Activated CD8-positive, alpha-beta memory T cell treated with anti-CD3 and anti-CD28 coated beads for 1 hour (primary cell): ENCODE measurements at places on chromosomes 7 and 10.

DNA sequence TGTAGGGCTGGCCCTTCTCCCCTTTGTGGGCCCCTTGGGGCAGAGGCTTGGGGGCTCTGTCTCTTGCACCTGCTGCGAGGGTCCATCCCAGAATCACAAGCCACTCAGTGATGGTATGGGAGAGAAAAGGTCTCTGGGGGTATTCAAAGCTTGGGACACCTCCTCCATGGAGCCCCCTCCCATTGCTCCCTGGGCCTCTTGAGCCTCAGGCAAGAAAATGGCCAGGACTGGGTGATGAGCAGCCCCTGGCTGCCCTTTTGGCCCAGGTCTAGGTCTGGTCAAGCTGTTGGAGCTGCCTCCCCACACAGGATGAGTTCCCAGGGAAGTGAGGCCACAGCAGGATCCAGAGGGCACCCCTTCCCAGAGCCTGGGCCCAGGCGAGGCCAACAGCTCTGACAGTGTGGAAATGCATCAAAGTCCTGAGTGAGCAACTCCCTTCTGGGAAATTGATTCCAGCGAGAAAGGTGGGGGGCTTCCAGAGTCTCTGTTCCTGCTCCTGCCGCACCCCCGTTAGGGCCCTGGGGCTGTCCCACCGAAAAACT, 3.4 kb upstream of the MYL7 start:
- DNase-seq, result no peak

GRCh38 chr7:50822706-50823105, 40.0 kb upstream of the GRB10 start:
- DNase-seq, result no peak

- DNase-seq, result no peak
Observed at GRCh38 chr7:128136215-128136597, 104.9 kb upstream of the LEP start.

DNA sequence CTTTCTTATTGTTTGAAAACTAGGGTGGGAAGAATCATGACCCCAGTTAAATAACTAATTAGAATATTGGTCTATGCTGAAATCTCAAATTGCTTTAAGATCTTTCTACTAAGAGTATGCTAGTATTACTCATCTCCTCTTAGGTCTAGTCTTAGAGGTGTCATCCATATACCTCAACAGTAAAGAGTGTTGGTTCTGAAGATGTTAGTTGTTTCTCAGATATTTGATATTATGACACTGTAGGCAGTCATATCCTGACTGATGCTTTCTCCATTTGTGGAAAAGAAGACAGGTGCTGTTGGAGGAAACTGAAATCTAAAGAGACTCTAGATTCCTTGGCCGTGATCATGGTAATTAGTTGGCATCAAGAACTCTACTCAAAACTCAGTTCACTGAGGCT, 21.2 kb downstream of the BPGM start:
- DNase-seq, result no peak

DNA sequence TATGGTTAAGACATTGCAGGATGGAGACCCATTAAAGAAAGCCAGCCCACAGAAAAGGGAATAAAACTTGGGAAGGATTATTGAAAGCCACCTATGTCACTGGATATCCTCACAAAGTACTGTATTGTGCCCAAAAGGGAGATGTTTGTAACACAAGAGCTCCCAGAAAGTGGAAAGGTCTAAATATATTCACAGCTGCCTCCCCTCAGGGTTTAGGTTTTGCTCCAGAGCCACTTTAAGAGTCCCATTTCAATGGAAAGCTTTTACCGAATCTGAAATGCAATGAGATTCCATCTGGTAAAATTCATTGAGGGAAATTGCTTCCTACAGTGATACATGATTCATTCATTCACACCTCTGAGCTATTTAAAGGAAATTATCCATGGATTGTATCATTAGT, 176.4 kb downstream of the XPNPEP1 start:
- no peak for DNase-seq

DNA sequence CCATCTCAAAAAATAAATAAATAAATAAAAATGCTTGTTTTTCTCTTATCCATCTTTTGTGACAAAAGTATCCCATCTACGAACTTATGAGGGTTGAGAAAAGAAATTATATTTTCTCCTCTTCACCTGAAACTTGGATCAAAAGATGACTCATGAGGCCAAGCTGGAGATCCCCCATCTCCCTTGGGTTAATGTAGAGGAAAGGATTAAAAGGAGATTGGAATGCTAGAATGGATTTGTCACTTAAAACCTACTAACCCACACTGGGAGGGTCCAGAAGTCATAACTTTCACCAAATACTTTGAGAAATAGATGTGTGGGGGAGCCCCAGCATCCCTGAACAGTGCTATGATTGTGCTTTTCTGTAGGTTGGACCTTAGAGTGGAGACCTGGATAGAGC, 46.3 kb upstream of the PIK3CG start:
- no peak for DNase-seq

DNA sequence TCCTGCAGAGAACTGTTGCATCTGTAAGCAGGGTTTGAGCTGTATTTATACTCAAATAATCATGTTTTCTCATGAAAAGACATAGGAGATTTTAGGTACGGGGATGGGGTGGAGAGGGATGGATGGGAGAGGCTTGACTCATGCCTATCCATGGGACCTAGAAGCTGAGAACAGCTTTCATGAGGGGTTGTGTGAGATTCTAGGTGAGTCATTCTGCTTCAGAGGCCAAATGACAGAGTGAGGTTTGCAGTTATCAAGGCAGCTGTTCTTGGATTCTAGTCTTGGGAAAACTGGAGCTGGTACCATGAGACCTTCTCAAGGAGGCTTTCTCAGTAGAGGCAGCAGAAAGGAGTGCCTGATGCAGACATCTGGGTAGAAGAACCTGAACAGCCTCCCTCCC, 746.9 kb downstream of the TYW1 start:
- DNase-seq, result no peak

DNA sequence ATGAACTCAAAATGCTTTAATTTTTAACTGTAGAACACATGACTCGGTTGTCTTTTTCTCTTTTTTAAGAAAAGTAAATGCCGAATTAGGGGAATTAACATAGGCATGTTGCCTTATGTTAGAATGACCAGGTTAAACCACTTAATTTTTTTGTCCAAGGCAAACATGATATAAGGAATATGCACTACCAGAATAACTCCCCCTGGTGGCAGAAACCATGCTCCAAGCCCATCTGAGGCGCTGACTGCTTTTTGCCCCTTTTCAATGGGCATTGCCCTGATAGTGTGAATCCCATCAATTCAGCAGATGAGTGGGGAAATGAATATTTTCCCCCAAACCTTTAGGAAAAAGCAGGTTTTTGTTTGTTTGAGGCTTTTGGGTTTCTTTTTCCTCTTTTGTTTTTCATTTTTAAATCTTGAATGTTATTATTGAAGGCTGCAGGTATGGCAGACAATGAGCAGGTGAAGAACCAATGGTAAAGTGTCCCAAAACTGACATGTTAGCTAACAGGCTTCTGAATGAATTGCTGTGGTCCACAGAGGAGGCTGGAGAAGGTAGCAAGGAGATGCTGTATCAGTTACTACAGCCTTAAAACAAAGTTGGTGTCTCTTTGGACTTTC, 284.3 kb downstream of the SORCS3 start:
- no peak for DNase-seq

DNA sequence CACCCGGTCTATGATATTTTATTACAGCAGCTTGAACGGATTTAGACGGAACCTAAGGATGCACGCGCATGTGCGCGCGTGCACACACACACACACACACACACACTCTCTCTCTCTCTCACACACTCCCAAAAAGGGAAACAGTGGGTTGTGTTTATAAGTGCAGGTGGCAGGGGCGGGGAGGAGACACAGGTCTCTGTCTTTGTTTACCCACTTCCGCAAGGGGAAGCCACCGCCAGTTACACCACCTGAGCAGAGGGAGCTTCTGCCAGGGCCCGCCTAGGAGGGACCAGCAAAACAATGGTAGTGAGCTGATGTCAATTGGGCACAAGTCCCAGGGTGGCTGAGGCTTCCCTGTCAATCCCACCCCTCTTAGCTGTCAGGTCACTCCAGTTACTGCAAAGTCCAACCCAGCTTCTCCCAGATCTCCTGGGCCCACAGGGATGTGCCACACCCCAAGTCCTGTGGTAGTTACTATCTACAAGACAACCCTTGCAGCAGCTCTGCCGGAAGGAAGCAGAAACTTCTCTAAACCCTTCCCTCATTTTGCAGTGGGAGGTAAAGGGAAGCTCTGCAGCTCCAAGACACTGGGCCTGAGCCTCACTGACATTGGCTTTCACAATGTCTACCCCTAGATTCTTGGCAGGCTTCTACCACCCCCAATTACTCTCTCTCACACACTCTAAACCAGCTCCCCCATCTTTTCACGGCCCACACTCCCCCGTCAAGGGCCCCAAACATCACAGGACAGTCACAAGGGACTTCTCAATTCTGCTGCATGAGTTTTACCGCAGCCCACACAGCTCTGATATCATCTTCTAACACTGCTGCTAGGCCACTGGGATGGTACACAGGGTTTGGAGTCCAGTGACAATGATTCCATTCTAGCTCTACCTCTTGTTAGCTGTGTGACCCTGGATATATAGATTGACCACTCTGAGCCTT, 17.6 kb downstream of the ANXA11 start:
- DNase-seq, result peak; percentile 54
